Motor neuron (in vitro differentiated cells): ENCODE measurements at places on chromosomes 13 and 19. TPM values are rescaled to one million over a fixed set of nuclear protein-coding genes. Genes with fewer than 3 reads are reported as not detected.

DNA sequence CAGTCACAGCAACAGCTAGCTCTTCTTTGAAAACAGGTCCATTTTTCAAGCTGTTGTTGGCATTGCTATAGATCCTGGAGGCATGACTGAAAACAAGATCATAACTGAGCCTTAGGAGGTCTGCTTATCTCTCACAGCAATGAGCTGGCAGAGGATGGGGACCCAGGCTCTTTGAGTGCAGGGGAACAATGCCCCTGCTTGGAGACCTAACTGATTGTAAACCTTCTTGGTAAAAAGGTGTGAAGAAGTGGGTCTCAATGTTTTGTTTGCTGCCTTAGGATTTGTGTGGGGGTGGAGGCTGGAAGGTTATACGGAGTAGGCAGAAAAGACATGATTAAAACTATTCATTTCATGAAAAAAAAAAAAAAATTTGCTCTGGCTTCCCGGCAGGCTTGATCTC, 94.6 kb downstream of the EFNB2 start:
- no peak for ATAC-seq

The VSTM1 gene
- total RNA-seq = not detected in 2 replicates

DNA sequence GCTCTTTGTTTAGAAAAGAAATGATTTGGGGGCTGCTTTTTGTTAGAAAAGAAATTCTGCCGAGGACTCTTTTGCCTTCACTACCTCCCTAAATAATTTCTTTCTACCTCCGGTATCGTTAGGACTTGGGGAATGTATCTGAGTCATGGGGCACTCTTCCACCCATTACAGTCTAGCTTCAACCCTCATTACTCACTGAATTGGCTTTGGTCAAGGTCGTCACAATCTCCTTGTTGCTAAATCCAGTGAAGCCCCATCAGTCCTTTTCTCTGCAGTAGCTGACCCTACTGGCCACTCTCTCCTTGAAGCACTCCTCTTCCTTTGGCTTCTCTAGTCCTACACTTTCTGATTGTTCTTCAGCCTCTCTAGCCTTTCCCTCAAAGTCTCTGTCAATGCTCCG, 34.0 kb downstream of the WDR87 start:
- no peak for ATAC-seq

DNA sequence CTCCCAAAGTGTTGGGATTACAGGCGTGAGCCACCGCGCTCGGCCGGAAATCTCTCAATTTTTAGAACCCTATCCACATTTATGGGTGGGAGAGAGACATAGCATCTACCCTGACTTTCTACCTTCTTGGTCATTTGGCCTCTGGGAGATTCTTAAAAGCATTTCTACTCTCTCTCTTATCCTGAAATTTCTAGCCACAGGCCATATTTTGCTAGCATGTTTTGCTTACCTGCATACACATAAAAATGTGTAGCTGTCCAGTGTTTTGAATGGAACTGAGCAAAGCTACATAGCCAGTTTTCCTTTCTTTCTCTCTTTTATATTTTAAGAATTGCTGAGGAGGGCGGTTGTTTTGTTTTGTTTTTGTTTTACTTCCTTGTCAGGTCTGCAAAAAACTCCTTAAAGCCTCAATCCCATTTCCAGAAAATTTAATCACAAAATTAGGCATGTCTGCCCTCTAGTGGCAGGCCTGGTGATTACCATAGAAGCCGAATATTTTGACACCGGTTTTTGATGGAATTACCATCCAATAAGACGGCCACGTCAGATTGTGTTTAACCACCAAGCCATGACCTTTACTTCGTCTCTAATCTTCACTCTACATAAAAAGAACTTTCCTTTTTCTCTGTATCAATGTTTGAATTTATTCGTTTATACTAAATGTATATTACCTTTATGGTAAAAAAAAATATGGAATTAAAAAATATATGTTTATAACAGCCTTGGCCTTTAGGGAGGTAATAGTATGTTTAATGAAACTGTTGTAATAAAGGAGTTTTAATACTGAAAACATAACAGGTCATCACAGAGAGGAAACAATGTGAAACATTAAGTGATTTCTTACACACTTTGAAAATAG, 34.4 kb upstream of the OXGR1 start:
- no peak for ATAC-seq

The MYO1F gene
- total RNA-seq = 15.6 and 15.9 TPM in 2 replicates

- ATAC-seq = no peak
These were observed 189.3 kb upstream of the GPR12 start for GRCh38 chr13:26949701-26950502.

DNA sequence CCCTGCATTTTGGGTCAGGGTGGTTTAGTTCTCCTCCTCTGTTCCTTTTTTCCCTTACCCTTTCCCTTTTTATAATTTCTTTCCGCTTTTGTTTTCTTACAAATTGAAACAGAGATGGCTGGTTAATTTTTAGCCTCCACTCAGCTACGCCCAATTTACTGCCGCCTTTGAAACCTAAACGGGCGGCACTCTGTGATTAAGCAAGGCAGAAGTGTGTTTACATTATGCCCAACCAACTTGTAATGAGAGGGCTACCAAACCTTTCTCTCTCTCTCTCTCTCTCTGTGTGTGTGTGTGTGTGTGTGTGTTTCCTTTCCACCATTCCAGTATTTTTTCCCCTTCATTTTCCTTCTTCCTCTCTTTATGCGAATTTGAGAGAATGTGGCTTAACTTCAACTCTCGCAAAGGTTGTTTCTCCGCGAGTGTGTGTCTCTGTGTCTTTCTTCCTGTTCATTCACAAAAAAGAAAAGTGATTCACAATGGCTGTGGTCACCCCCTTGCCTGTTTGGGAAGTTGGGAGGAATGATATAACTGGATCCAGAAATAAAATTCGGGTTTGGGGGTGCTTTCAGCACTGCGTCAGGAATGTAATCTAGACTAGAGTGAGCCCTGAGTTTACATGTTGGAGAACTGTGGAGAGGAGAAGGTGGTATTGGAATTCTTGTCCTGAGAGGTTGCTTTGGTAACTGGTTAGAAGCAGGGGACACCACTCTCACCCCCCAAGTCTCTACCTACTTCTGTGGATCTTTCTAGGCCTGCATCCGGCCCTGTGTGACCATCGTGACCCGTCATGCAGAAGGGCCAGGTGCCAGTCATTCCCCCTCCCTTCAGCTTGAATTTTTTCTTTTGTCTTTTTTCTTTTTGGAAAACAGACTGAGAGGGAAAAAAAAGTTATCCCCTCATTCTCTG, 31.4 kb downstream of the NFIX start:
- no peak for ATAC-seq

- no peak for ATAC-seq
These were observed 44.9 kb upstream of the PEG3 start for GRCh38 chr19:56885173-56885985.

The CCDC169 gene
- 1.7 and 5.9 TPM in 2 replicates for total RNA-seq

The PODNL1 gene
- 0.90 and 2.7 TPM in 2 replicates for total RNA-seq

DNA sequence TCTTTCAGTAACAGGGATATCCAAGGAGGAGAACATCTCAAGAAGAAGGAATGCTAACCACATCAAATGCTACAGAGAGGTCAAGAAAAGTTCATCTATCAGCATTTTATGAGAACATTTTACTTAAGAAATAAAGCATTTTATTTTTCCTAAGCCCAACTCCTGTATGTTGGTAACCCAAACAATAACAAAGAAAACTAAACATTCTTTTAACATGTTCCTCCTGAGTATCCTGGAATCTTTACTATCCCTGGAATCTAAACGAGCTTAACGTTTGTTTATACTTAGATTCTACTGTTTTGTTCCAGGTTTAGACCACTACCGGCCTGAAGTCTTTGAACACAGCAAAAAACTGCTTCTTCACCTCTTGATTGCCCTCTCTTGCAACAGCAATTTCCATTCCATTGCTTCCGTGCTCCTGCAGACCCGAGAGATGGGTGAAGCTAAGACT, 89.7 kb downstream of the ZAR1L start:
- ATAC-seq = no peak

DNA sequence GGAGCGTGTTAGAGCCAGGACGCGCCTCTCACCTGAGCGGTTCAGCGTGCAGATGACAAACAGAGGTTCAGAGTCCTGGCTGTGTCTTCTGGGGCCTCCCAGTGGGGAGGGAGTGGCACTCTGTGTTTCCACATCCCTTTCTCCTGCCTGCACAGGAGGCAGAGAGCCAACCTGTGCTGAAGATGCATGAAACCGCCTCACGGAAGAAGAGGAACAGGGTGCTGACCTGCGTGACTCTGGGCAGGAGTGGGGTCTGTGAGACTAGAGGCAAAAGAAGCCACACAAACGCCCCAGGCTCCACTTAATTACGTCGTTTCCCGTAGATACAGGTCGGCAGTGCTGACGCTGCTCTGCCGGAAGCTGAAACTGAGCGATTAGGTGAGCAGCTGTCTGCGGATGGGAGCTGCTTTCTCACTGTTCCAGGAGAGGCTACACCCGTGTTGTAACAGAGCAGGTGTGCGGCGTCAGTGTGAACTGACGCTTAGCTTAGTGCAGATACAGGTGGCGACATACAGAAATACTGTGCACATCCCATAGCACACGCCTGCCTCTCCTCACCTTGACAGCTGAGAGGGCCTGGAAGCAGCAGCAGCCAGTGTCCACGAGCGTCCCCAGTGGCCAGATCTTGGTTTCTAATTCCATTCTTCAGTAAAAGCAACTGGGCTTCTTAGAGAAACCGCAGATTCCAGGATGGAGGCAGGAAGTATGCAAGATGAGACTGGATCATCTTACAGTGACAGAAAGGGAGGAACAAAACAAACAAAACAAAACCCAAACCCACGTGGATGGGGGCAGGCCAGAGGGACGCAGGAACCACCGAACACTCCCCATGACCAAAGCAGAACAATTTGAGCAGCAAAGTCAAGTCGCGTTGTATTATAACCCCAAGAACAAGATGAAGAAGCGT, 37.7 kb upstream of the MCF2L start:
- peak; percentile 57 for ATAC-seq

DNA sequence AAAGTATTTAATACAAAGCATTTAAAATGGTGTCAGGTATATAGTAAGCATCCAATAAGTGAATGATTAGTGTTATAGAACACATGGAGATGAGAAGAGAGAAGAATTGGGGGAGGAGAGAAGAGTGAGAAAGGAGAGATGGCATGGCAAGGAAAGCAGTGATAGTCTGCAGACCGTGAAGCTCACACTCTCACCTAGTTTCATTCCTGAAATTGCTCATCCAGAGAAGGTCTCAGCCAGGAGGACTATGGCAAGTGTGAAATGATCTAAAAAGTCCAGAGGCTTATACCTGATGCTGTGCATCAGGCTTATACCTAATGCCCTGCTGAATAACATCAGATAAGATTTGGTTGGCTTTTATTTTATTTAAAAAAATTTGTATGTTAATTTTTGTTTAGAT, 351.6 kb upstream of the KLF12 start:
- ATAC-seq = no peak

The GFY gene
- 0.26 and 0.46 TPM in 2 replicates for total RNA-seq

- no peak for ATAC-seq
These were observed 27.4 kb upstream of the ZNF83 start for GRCh38 chr19:52665529-52665928.

DNA sequence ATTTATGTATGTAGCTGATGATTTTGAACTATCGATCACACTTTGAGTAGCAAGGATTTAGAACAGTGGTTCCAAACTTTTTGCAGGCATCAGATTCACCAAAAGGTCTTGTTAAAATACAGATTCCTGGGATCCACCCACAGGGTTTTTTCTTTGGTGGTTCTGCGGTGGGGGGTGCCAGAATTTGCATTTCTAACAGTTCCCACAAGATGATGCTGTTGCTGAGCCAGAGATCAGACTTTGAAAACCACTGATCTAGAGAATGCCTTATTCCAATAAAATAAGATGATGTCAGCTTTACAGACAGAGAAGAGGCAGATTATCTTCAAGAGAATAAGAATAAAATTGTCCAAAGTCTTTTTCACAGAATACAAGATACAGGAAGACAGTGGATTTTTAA, 80.9 kb upstream of the SHISA2 start:
- ATAC-seq = no peak

DNA sequence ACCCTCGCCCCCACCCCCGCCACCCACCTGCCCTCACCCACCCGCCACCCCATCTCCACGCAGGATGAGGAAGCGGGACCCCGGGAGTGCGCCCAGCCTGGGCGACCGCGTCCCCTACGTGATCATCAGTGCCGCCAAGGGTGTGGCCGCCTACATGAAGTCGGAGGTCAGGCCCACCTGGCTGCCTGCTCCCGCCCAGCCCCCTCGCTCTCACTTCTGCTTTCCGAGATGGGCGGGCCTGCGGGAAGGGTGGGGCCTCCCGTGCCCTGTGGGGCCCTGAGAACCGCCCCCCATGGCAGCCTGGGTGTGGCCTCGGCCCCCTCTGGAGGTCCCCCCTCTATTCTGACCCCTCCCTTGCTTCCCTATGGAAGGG, 3.1 kb upstream of the SPIB start:
- no peak for ATAC-seq

GRCh38 chr19:2215281-2215751, 20.8 kb downstream of the PLEKHJ1 start:
- ATAC-seq = no peak

The BST2 gene
- 7.2 and 8.6 TPM in 2 replicates for total RNA-seq

DNA sequence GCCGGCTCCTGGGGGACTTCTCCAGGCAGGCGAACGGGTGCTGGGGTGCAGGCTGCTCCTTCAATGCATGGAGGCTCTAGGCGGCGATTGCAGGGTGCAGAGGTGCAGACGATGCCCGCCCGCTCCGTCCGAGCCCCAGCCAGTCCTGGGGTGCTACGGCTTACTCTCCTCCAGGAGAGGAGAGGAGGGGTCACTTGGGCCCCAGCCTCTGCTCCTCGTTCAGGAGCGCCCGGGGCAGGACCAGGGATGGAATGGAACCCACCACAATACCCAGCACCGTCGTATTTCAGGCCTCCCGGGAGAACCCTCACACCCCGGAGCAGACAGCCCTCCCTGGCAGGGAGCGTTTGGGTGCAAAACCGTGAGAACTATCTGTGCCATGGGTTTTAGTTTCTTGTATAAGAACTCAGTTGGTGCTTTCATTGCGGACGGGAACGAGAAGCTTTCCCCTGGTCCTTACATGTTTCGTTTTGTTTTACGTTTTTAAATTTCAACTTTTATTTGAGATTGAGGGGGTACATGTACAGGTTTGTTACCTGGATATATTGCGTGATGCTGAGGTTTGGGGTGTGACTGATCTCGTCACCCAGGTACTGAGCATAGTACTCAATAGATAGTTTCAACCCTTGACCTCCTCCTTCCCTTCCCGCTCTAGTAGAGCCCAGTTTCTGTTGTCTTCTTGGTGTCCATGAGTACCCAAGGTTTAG, 46.8 kb downstream of the ARHGEF18 start:
- ATAC-seq = peak; percentile 57

DNA sequence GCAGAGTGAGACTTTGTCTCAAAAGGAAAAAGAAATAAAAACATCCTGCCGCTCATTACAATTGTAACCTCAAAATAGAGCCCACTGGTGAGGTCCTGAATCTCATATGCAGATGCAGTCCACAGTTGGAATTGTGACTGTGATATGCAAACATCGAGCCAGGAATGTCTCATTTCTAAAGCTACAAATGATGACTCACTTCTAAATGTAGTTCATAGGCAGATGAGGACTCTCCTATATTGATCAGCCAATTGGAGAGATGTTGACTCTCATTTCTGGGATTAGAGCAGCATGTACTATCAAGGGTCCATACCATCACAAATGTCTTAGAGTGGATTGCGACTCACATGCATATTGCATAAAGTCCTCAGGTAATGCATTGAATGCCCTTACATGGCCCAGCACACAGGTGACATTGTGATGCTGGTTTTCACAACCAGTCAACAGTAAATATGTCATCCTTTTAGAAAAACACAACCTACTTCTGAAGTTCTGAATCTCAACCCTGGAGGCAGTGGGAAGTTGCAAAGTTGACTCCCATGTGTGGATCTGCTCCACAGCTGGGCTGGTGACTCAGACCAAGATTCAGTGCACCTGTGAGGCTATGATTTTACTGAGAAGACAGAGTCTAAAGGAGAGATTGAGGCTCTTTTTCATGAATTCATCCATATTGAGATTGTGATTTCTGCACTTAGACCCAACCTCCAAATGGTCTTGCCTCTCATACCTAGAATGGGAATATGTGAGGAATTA, 16.9 kb upstream of the ZNF254 start:
- ATAC-seq = peak; percentile 77
